ENCODE measurements at places on chromosomes 5 and 9. TPM values are rescaled to one million over a fixed set of nuclear protein-coding genes. Genes with fewer than 3 reads are reported as not detected.
A peak's percentile ranks its signal among the peaks of the same experiment; 100 is the strongest.

The CDH9 gene
- not detected for total RNA-seq

The GPRIN1 gene
- total RNA-seq: 3.6 TPM

GRCh38 chr9:91034521-91034920 is 232.9 kb downstream of the SYK start:
- DNase-seq: no peak

The GRM6 gene
- total RNA-seq: not detected

The PFN3 gene
- not detected for total RNA-seq

DNA sequence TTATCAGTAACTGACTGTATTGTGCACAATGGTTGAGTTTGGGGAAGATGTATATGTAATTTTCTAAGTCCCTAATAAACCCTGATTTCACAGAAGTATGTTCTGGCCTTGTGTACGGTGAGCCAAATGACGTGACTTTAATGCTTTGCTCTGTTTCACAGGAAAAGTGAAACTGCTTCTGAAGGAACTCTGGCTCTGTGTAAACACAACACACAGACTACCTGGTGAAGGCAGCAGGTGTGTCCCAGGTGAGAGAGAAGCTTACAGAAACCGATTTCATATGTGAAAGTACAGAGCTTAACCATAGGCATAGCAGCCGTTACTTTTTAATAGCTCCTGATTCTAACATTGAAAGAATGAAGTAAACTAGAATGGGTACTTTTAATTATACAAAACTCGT is 31.9 kb downstream of the ICE1 start:
- no peak for DNase-seq

The LRRTM2 gene
- total RNA-seq: 0.20 TPM

GRCh38 chr5:176724472-176724871 is 77.2 kb downstream of the TSPAN17 start:
- no peak for DNase-seq

- no peak for DNase-seq
Measured at GRCh38 chr9:37995348-37995737, 73.7 kb downstream of the SHB start.

GRCh38 chr5:132498686-132499271 is 8.2 kb upstream of the IRF1 start:
- no peak for DNase-seq

The PCDHGC3 gene
- 0.55 TPM for total RNA-seq

The C9 gene
- 0.53 TPM for total RNA-seq

The SHB gene
- total RNA-seq: 3.4 TPM

DNA sequence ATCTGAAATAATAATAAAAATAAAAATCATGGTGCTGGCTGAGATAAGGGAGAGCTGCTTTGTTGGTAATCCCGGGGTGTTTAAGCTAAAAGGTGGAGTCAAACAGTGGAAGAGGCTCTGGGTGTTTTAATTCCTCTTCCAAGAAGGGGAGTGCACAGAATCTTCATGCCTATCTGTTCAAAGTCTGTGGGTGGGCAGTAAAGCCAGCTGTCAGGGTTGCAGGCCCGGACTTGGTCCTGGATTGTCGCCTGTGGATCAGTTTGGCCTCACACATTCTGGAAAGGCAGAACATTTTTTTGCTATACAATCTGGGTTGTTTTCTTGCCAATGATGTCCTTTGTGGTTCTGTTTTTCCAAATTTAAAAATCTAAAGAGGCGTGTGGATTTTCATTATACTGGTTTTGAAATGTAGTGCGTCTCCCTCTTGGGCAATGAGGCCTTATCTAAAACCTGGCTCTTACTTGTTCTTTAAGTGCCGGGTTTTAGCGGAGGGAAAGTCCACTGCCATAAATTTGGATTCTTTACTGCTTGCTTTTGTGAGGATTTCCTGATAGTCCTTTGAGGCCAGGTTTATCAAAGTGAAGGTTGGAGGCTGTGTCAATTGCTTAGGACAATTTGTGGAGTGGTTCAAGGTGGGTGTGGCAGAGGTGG is 5.8 kb downstream of the ANKDD1B start:
- DNase-seq: no peak

DNA sequence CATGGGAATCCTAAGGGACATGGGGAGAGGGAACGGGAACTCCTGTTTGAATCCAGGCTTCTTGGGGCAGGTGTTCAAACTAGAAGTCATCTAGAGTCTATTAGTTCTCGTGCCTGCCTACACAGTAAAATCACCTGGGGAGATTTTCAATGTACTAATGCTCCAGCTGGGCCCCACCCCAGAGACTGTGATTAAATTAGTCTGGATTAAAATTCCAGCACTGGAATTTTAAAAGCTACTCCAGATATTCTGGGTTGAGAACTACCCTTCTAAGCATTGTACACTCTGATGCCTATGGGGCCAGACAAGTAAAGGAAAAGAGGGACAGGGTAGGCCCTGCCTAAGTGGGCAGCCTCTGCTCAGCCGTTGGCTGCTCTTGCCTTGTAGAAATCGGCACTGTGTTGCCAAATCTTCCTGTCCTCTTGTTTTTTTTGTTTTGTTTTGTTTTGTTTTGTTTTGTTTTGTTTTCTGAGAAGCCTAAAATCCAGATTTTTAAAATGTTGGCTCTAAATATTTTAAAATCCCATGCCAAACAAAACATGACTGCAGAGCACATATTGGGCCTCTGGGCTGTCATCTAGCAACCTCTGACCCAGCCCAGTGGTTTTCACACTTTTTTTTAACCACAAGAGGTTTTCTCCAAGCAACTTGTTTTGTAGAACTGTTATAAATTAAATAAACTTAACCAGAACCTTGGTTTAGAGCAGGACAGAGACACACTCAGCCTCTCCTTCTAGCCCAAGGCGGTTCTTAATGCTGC is 29.0 kb downstream of the ADRB2 start:
- DNase-seq: no peak

- no peak for DNase-seq
Measured at GRCh38 chr9:133552236-133552635, 17.7 kb downstream of the ADAMTSL2 start.

DNA sequence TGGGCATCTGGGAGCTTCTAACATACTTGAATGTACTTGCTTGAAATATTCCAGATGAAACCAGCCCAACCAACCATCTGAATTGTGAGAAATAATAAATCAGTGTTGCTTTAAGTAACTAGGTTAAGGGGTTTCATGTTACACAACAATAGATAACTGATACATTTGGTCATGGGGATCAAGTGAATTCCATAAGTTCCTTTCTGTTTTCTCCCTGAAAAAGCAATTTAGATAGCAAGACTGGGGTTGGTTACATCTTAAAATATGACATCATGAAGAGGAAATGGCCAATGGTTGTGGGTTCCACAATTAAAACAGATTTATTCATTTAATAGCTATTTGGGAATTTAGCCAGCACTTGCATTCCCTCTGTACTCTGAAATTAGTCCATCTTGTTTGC is 559.7 kb downstream of the TLR4 start:
- no peak for DNase-seq

The CEL gene
- total RNA-seq: 3.1 TPM

DNA sequence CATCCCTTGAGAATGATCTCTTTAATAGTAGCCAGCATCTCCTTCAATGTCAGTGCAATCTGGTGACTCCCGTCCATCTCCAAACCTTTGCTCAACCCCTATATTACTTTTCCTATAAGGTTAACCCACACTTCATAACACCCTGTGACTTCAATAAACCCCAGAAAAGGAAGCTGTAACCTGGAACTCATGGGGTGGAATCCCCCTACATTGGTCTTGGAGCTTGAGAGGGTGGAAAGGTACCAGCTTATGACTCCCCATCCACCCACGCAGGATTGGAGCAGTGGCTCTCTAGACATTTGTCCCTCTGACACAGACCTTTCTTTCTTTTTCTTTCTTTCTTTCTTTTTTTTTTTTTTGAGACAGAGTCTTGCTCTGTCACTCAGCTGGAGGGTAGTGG is 54.7 kb upstream of the ZFR start:
- DNase-seq: no peak

DNA sequence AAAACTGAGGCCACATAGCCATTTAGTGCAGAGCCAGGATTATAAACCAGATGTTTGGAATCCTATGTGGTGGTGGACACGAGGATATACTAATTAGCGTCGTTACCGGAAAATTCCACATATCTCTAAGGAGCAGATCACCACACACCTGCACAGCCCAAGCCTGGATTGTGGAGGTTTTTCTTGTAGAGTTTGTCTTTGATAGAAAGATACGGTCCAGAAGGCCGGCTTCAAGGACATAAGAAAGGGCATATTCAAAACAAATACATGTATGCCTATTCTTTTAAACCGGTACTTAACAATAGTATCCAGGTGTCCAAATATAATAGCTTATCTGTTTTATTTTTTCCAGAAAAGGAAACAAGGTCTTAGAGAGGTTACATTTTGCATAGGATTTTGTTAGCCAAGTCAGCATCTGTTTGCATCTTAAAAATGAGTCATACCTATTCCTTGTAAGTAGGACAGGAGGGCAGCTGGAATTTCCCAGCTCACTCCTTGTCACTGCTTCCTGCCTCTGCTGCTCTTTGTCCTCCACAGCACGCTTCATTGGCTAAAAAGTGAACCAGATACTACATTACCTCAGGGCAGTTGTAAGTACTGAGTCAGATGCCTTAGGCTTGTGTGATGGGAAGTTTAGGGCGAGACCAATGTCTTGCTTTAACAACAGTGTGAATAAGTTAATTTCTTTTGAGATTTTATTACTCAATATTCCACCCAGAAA is 3.6 kb downstream of the TMC1 start:
- DNase-seq: peak; percentile 31

The DNAH5 gene
- not detected for total RNA-seq

GRCh38 chr9:36765077-36765390 is 192.3 kb downstream of the MELK start:
- no peak for DNase-seq

- no peak for DNase-seq
Measured at GRCh38 chr9:136291306-136292025, 12.4 kb downstream of the CCDC187 start.

DNA sequence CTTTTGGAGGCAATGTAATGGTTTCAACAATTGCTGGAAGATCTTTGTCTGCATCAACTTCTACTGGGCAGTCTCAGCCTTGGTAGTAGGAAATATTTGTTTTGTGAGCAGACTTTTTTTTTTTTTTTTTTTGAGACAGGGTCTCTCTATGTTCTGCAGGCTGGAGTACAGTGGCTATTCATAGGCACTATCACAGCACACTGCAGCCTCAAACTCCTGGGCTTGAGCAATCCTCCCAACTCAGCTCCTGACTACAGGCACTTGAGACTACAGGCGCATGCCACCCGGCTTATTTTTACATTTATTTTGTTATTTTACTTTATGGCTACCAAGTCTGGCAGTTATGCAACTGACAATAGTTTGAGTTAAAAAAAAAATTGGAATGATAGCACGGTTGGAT is 187.3 kb downstream of the SNX18 start:
- DNase-seq: no peak

DNA sequence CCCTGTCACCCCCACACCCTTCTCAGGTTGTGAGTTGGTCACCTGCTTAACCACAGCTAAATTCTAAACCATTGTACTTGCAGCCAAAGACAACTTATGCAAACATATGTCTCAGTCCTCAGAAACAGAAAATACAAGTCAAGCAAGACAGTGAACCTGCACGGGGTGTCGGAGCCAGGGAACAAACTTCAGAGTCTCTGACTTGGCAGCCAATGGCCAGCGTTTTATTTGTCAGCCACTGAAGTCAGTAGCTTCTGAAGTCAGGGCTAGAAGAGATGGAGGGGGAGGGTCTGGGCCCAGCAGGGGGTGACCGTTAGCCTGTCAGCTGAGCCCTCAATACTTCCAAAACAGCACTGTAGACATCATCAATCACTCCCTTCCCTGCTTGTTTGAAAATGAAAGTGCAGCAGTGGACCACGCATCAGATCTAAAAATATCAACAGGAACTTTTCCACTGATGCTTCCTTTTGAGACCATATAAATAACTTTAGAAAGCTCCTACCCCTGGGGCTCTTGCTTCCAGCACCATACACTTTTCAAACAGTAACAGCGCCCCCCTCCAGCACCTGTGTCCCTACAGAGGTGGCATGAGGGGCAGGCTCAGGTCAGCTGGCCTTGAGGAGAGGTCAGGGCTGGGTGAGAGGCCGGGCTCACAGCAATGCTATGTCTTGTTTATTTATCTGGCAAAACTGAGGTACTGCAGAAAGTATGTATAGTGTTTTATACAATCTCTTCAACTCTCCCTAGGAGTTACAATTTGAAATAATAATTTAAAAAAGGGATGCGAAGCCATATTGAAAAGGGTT is 142.5 kb downstream of the ACER2 start:
- no peak for DNase-seq

DNA sequence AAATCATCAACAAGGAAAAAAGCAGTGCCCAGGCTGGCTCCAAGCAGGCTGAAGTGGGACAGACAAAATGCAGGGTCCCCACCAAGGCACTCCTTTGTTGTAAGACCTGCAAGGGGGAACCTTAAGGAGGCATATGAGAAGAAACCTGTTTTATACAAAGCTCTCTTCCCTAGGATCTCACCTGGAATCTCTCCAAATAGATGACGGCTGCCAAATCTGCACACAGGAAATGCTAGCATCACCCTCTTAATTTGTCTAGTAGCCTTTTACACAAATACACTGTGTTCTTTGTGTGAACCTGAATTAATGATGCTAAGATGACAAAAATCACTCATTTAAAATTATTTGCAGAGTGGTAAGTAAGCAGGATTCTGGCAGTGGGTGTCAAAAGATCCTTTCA is 280.2 kb downstream of the SPOCK1 start:
- DNase-seq: no peak

DNA sequence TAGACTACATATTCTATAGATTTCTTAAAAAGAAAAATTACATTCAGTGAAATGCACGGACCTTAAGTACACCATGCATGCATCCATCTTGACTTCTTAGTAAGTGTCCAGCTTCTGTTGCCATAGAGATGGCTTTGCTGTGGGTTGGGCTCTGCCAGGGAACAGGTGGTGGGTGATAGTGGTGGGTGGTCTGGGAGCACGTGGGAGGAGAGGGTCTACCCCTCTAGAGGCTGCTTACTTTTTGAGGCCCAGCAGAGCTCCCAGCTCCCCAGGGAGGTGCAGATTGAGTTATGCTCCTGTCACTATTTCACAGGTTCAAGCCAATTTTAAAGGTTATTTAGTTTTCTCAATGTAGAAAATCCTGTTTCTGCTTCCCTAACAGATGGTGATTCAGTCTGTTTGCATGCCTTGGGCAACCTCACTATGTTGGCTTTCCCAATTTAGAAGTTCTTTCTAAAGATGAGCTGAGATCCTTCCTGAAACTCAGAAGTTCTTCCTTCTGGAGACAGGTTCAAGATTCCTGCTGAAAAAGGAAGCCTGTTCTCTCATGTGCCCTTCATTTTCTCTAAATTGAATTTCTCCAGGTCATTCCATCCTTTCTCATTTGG is 107.4 kb upstream of the LHFPL2 start:
- no peak for DNase-seq

DNA sequence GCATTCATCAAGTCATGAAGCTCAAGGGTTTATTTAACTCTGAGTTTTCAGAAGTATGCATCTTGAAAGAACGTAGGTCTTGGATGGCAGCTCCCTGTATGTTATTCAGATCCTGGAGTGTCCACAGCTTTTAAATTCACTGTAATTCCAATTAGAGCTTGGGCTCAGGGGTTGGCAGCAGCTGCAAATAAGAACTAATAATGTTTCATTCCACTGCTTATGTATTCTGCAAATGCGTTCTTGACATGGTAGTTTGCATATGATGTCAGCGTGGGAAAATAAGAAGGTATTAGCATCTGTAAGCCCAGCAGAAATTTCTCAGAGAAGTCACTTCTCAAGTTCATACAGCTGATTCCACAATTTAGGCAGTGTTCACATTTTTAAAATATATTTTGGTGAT is 58.4 kb downstream of the RORB start:
- no peak for DNase-seq

The MYO10 gene
- 0.18 TPM for total RNA-seq
